ENCODE measurements at places on chromosomes 11 and 22.

DNA sequence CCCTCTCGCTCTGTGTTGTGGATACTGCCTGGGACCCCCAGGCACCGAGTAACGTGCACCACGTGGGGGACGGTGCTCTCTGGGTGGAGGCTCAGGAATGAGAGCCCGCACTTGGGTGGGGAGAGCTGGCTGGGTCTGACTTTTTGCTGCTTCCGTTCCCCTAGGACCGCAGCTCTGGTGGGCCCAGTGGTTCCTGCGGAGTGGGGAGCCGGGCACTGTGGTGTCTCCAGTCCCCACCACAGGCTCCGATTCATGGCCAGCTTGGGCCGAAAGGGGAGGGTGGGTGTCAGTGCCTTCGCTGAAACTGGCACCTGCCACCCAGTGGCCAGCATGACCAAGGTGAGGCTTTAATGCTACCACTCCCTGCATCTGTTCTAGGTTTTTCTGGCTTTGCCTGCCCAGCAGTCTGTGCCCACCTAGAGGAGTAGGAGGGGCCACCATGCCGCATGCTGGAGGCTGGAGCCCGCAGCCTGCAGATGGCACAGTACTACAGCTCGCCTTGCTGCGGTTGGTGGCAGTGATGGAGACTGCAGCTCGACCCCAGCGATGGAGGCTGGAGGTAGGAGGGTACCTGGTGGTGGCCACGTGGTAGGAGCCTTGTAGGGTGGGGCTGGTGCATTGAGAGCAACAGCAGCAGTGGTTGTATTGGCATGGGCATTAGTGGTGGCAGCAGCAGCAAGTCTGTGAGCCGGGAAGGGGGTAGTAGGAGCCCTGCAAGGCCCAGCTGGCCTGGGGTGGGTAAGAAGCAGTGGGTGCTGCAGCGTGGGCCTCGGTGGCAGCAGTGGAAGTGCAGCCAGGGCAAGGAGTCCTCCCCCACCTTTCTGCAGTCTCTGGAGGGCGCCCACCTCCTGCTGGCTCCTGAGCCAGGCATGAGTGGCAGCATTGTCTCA, 118.8 kb upstream of the VPREB1 start:
- no peak for DNase-seq

- no peak for DNase-seq
Observed at GRCh38 chr22:21736084-21736642, 569 bp upstream of the YPEL1 start.

DNA sequence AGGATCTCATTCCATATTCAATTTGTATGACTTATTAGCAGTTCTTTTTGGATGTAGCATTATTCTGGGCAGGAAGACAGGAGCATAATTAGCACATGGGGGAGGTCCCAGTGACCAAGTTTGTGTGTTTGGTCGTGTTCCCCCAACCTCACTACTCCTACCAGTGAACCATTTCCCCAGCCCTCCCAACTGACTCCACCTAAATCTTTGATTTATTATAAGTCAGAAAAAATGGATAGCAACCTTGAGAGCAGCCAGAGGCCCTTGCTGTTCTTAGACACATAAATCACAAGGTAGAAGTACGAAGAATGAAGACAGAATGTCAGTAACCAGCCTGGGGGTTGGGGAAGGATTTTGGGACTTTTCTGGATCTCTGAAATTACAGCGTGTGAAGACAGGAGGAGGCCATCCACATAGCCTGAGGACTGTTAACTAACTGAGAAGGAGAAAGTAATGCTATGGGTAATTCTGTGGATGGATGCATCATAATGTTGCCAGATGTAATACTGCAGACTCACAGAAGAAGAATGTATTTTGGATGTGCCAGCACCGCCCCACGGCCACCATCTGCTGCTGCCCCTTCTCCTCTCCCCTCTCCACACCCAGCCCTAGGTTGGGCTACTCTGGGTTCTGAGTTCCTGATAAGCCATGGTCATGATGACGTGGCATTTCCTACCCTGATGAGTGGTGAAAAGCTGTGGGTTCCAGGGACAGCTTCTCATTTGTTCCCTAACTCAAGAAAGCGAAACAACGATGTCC, 124.3 kb upstream of the TTC12 start:
- DNase-seq, result peak; percentile 92

DNA sequence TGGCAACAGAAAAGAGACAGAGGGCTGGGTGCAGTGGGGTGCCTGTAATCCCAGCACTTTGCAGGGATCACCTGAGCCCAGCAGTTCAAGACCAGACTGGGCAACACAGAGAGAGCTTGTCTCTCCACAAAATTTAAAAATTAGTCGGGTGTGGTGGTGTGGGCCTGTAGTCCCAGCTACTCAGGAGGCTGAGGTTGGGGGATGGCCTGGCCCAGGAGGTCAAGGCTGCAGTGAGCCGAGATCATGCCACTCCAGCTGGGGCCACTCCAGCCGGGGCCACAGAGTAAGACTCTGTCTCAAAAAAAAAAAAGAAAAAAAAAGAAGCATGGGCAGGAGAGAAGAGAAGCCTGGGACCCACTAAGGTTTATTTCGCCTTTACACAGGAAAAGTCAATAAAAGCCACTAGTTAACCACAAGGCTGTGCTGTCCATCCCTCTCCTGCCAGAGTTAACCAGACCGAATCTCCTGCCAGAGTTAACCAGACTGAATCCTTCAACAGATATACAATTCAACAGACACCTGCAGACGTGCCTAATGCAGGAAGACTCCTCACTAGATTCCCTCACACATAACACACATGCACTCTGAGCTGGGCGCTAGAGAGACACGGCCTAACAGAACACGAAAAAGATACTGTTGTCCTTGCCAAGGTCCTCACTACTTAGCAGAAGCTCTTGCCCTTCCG, 29.8 kb downstream of the MICAL3 start:
- DNase-seq, result no peak

DNA sequence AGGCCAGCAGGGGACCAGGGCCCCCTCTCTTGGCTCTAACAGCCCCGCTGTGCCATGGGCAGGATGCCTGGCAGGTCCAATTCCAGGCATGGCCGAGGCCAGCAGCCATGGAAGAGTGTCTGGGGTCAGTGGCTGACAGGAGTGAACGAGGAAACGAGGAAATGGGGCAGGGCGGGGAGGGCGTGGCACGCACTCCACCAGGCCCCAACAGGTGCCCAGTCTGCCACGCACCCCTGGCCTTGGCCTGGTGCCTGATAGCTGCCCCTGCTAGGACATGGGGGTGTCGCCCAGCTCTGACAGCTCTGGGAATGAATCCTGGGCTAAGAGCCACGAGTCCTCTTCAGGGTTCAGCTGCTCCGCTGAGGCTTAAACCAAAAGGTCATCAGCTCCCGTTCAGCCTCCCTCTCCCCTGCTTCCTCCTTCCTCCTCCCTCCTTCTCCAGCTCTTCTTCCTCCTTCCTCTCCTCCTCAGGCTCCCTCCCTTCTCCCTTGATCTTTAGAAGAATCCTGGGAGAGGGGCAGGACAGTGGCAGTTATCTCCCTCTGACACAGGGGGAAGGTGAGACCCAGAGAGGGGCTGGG, 11.5 kb upstream of the TBC1D22A start:
- no peak for DNase-seq

GRCh38 chr11:102064316-102064715, 17.1 kb downstream of the CFAP300 start:
- DNase-seq, result no peak

DNA sequence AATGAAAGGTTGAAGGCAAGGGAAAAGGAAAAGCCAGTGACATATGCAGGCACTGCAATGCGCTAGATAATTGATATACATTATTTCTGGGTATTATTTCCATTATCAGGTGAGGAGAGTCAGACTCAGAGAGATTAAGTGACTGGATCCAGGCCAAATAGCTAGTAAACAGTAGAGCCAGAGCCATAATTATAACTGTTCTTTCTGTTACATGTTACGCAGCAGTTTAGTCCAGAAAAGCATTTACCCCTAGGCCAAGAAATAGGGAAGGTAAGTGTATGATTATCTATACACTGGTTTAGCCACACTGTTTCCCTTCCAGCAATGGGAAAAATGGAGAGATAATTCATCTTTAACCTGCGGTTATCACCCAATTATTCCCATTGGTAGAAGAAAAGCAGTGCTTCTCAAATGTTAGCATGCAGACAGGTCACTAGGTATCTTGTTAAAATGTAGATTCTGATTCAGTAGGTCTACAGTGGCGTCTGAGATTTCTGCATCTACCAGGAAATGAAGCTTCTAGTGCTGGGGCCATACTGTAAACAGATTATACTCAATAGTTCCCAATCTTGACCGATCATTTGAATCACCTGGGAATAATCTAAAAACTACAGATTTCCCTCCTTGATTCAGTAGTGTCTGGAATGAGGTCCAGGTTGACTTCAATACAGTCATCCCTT, 69.4 kb downstream of the RBFOX2 start:
- DNase-seq, result no peak

GRCh38 chr11:63017306-63017974, 1.8 kb upstream of the SLC22A8 start:
- no peak for DNase-seq

DNA sequence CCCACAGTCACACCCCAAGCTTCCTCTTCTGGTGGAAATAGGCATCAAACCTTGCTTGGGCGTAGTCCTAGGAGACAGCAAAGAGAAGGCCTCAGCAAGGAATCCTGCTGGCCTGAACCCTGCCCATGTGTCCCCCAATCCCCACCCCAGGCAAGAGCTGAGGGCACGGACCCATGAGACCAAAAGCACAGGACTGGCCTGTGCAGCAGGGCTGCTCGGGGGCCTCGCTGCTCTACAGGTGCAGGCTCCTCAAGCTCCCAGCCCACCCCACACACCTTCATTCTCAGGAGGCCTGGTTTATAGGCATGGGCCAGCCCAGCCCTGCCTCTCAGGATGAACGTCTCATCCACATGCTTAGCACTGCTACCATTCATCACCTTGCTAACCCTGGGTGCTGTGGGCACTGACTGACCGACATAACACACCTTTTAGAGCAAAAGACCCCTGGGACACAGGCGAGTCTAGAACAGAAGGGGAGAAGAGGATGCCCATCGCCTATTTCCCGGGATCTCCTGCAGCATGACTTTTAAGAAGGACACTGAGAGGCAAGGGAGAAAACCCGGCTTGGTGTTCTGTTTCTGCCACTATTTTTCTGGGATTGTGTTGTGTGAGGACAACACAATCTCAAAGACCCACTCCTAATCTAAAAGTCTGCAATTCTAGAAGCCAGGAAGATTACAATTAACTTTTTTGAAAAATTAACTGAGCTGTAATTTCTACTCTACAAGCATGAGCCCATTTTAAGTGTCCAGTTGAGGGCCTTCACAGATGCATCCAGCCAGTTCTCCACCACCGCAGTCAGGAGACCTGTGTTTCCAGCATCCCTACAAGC, 15.4 kb downstream of the TCIRG1 start:
- DNase-seq, result no peak

DNA sequence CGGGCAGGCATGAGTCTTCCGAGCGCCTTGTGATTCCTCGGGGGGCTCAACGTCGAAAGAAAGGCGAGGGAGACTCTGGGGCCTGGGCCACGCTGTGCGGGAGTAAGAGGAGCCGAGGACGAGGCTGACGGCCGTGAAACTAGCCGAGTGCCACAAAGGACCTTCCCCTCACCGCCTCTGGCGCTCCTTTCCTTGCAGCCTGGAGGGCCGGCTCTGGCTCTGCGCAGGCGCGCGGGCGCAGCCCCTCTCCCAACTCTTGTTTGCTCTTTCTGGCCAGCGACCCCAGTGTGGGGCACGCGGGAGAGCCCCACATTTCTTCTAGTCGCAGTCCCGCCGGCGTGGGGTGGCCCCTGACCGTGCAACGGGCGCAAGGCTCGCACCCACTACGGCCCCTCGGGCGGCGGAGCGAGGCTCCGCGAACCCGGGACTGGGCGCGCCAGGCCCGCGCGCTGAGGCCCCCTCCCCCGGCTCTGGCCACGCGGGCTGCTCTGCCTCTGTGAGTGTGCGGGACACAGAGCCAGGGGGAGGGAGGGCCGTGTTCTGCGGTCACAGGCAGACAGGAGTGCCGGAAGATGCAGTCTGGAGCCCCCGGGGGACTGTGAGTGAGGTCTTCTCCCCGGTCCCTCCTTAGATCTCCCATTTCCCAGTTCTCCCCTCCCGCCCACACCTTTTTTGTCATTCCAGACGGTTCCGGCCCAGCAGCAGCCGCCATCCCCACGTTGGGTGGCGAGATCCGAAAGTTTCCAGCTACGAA, 1.0 kb upstream of the TOB2 start:
- DNase-seq, result peak; percentile 94

DNA sequence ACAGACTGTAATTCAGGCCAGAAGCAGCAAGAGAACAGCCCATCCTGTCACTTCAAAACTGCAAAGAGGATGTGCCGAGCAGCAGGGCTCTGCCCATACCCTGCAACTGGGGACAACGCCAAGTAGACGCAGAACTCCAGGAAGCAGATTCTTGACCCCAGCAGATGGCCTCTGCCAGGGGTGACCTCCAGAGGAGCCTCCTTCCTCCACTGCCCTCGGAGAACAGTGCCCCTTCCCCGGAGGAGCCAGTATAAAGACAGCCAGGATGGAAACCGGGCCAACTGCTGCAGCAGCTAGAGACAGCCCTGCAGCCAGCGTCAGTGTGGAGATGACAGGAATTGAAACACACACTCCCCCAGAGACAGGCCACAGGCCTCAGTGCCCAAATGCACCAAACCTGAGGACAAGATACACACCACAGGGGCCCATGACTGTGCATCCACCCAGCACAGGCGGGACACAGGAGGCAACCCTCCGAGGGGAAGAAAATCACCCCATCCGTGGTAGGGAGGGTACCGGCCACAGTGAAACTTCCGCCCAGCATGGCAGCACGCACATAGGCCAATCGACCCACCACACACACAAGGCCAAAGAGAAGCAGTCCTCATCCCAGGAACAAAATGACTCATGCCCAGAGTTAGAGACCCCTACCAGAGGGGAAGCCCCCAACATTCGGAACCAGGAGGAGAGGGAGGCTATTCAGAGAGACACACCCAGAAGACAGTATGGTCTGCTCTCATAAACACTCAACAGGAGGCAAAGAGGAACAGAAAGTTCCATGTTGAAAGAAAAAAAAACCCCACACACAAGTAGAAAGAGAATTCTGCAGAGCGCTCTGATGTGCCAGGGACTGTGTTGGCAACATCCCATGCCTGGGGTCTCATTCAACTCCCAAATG, 5.6 kb downstream of the AHNAK start:
- no peak for DNase-seq

- no peak for DNase-seq
Observed at GRCh38 chr11:64757549-64758329, 2.0 kb downstream of the PYGM start.

GRCh38 chr11:9962722-9963121, 298.8 kb downstream of the SWAP70 start:
- DNase-seq, result no peak

GRCh38 chr11:122803716-122804115, 34.6 kb upstream of the CRTAM start:
- DNase-seq, result no peak

DNA sequence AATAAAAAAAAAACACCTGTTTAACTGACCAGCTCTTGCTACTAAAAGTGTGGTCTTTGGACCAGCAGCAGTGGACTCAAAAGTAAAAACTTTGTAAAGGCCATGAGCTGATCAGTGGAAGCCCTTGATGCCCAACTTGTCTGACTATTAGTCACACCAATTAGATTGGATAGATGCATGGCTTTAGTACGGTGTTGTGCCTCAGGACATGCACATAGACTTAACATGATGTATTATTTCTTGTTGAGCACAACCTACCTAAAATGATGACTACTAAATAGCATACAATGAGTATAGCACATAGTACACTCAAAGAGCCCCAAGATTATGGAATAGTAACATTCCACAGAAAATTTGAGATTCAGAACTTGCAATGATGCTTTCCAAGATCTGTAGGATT, 95.1 kb upstream of the FIBIN start:
- no peak for DNase-seq

GRCh38 chr22:29187831-29188230, 17.9 kb upstream of the EMID1 start:
- DNase-seq, result no peak

GRCh38 chr11:65766535-65766934, 14.2 kb downstream of the AP5B1 start:
- peak; percentile 15 for DNase-seq

- DNase-seq, result no peak
Observed at GRCh38 chr11:22317656-22318055, 20.5 kb upstream of the SLC17A6 start.

Data from lower leg skin (tissue), 4 donors.